GM13977 (cell line): ENCODE measurements at places on chromosomes 12 and 14.

GRCh38 chr14:70642303-70643235 is 853 bp downstream of the TTC9 start:
- DNase-seq: peak; percentile 63

- no peak for DNase-seq
Observed at GRCh38 chr14:93741556-93742230, 46.6 kb downstream of the PRIMA1 start.

GRCh38 chr14:37625597-37626595 is 30.5 kb downstream of the TTC6 start:
- no peak for DNase-seq

DNA sequence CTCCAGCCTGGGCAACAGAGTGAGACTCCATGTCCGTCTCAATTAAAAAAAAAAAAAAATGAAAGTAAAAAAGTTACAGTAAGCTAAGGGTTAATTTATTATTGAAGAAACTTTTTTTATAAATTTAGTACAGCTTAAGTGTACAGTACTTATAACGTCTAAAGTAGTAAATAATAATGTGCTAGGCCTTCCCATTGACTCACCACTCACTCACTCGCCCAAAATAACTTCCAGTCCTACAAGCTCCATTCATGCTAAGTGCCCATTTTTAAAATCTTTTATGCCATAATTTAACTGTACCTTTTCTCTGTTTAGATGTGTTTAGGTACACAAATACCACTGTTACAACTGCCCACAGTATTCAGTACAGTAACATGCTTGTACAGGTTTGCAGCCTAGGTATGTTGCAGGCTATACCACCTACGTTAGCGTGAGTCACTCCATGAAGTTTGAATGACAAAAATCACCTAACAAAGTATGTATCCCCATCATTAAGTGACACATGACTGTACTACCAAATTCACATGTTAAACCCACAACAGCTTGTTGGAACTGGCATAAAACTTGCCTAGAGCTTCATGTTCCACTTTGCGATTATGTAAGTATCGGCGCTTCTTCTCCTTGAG is 10.7 kb downstream of the KANSL2 start:
- no peak for DNase-seq

- DNase-seq: no peak
Observed at GRCh38 chr12:50103767-50104321, at the start of gene GPD1. TSS of gene GPD1 (plus strand) at chr12:50104008. CDS start at chr12:50104051, 43 bp downstream.

DNA sequence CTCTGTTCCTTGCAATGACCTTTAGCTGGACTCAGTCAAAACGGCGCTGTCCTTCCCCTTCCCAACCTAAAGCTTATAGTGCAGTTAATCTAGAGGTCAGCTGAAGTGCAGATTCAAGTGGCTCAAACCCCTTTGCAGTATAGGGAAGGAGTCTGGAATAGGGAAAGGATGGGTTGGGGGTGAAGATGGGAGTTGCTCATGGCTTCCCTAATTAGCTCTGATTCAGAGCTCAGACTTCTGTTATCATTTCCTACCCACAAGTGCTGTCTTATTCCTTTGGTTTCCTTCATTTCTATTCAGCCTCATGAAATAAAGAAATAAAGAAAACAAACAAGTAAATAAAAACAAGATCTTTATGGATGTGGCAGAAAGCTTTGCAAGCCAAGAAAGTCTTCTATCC is 264.0 kb upstream of the HMGA2 start:
- DNase-seq: no peak

GRCh38 chr12:124289634-124290600 is 5.0 kb upstream of the RFLNA start:
- no peak for DNase-seq

GRCh38 chr12:49885118-49885517 is 18.6 kb downstream of the FAIM2 start:
- no peak for DNase-seq

- DNase-seq: no peak
Observed at GRCh38 chr14:36057452-36058116, 118.9 kb downstream of the PTCSC3 start.

GRCh38 chr14:101980700-101981099 is 16.3 kb downstream of the DYNC1H1 start:
- peak; percentile 46 for DNase-seq

DNA sequence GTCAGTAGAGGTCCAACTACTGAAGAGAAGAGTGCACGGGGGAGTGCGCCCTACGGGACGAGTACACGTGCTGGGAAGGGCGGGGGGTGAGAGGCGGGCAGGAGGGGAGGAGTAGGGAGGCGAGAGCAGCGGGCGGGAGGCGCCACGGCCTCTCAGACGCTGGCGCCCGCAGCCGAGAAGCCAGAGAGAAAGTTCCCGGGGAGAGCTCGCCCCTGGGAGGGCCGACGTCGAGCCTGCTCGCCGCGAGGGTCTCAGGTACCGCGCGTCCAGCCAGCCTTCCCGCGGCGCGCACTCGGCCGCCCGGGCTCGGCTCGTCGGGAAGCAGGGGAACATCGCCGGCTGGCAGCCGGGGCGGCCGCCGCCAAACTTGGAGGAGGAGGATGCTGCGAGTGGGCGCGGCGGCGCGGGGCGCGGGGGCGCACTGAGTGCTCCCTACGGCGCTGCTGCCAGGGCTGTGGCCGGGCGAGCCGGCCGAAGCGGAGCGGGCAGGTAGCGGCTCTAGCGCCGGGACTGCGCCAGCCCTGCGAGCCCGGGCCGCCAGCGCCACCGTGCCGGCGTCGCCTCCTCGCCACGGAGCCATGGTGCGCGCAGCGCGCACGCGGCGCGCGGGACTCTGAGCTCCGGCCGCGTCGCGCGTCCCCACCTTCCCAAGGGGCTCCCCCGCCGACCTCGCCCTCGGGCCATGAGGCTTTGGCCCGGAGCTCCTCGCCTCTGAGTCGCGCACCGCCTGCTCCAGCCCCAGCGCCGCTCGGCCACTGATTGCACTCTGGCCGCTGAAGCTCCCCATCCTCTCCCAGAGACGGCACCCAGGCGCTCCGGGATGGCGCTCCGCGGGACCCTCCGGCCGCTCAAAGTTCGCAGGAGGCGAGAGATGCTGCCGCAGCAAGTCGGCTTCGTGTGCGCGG is at the start of gene SLC24A4:
Gene SLC24A4 (plus strand): TSS at position 155 of the 905 bp plus-strand sequence. CDS start 666 bp downstream, at position 821.
- peak; percentile 72 for DNase-seq

DNA sequence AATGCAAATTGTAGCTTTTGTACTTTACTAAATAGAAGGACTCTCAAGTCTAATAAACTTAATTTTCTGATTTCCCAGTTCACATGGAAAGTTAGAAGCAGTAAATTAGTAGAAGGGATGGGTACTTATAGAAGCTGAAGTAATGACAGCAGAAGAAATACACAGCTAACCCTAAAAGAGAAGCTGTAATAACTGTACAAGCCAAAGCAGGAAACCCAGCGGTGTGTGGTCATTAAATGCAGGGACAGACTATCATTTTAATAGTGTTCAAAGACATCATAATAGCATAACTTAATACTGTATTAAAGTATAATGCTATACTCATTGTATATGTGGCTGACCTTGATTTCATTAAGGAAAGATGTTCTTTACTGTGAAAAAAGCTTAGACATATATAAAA is 74.9 kb downstream of the PCNX1 start:
- DNase-seq: no peak

DNA sequence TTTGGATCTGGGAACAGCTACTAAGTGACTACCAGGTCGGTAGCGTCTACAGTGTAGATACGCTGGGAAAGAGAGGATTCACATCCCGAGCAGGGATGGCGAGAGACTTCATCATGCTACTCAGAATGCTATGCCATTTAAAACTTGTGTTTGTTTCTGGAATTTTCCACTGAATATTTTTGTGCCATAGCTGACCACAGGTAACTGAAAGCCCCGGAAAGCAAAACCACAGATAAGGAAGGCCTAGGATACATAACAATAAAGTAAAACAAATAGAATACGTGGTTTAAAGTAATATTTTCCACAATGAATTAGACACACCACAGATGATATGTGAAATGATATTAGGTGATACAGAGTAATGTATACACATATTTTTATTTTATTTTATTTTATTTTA is 7.9 kb upstream of the HCAR1 start:
- no peak for DNase-seq

- DNase-seq: no peak
Observed at GRCh38 chr14:102000902-102001301, 36.5 kb downstream of the DYNC1H1 start.

DNA sequence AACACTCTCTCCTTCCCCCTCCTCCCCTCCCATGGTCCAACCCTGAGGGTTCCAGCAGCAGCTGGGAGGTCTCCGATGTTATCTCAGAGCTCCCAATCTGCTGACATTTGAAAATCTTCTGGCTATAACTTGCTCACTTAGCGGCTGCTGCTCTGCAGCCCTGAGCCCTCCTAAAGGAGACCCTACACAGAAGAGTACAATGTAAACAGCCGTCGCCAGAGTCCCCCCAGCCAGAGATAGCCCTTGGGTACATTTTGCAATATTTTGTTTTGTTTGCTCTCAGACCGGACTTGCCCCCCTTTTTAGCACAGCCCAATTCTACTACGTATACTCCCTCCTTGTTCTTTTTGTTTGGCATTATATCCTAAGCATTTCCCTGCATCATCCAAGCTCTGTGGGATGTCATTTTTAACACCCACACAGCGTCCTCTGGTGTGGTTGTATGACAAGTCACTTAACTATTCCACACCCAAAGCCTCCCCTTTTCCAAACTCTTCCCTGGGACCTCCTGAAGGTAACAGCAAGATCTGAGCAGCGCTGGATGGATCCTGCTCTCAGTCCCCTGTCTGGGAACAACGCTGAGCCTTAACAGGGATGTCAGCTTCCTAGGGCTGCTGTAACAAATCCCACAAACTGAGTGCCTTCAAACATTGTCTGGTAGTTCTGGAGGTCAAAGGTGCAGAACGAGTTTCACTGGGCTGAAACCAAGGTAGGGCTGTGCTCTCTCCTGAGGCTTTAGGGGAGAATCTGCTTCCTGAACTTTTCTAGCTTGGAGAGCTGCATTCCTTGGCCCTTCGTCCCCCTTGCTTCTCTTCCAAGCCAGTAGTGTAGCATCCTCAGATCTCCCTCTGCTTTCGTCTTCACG is 25.3 kb upstream of the TCL1B start:
- DNase-seq: no peak

GRCh38 chr12:6112004-6112403 is 12.5 kb downstream of the VWF start:
- DNase-seq: no peak

DNA sequence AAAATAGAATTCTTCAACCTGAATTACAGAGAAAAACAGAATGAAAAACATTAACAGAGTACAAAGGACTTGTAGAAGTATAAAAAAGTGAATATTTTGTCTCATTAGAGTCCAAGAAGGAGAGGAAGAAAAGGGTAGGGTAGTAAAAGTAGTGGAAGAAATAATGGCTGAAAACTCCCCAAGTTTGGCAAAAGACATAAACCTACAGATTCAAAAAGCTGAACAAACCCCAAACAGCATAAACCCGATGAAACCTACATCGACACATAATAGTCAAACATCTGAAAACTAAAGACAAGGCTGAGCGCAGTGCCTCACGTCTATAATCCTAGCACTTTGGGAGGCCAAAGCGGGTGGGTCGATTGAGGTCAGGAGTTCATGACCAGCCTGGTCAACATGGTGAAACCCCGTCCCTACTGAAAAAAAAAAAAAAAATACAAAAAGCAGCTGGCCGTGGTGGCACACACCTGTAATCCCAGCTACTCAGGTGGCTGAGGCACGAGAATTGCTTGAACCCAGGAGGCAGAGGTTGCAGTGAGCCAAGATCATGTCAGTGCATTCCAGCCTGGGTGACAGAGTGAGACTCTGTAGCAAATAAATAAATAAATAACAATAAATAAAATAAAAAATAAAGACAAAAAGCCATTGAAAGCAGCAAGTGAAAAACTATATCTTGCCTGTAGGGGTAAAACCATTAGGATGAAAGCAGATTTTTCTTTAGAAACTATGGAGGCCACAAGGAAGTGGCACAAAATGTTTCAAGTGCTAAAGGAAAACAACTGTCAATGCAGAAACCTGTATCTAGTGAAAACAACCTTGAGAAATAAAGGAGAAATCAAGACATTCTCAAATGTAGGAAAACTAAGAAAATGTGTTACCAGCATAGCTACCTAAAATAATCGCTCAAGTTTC is 11.4 kb downstream of the TIMM9 start:
- no peak for DNase-seq

DNA sequence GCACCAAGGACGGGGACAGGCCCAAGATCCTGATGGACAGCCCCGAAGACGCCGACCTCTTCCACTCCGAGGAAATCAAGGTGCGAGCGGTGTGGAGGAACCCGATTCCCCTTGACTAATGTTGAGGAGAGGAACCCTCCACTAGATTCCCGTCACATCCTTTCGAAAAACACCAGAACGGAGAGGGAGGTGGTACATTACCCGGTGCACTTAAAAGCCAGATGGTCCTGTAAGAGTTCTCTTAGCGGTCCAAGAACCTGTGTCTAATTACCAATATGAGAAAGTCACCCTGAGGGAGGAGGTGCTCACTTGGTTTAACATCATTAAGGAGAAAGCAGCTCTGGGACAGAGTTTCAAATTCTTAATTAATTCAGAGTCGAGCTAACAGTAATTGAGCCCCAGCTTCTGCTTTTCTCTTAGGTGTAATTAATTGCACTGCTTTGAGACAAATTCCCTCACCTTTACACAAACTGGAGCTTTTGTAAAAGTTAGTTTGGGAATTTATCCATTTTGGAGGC is 450 bp downstream of the PRKAB1 start:
- DNase-seq: peak; percentile 11

- DNase-seq: no peak
Observed at GRCh38 chr12:6368906-6369525, 6.3 kb downstream of the SCNN1A start.

DNA sequence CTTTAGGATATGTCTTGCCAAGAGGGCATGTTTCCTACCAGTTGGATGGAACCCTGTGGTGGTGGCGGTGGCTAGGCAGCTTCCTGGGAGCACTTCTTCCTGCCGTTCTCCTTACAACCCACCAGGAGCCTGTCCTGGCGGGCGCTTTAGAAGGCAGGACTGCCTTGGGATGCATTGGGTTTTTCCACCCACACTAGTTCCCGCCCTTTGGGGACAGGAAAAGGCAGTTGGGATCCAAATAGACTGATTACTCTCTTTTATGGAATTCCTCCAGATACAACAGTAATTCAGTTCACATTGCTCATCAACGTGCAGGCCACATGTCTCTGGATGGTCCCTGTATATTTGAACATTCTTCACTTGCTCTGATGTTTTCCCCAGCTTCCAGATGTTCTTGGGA is 305.7 kb upstream of the SSTR1 start:
- DNase-seq: no peak

DNA sequence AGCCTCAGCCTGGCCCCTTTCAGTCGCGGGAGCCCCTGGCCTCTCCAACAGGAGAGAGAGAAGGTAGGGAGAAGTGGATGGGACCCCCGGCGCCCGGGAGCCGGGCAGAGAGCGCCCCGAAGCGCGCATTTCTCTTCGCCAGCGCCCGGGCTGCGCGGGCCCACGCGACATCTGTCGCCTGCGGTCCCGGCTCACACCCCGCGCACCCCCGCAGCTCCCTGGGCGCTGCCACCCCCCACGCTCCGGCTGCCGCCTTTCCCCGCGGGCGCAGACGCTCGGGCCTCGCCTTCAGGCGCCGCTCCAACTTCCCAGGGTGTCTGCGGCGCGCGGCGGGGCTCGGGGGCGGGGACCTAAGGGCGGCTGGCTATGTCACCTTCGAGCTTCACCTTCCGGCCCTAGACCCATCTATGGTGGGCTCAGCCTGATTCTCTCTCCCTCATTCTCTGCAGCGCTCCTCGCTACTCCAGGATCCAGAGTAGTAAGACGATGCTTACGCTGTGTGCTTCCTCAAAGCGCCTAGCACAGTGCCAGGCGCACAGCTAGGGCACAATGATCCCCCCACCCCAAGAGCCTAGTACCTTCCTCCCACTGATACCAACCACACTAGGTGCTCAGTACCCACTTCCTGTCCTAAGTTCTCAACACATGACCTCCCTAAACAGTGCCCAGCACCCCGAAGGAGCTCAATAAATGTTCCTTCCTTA is 1.6 kb downstream of the HRK start:
- DNase-seq: peak; percentile 38
